ENCODE measurements at places on chromosomes 3 and 15.

- no peaks in the 10 kb centered on the region for H3K4me1 ChIP-seq
- H3K27ac ChIP-seq = no peak overlapping the region
- no peaks in the 10 kb centered on the region for H3K36me3 ChIP-seq
- H3K27me3 ChIP-seq = no peaks in the 10 kb centered on the region
Observed at GRCh38 chr3:54817628-54818027, 110.2 kb downstream of the LRTM1 start.

DNA sequence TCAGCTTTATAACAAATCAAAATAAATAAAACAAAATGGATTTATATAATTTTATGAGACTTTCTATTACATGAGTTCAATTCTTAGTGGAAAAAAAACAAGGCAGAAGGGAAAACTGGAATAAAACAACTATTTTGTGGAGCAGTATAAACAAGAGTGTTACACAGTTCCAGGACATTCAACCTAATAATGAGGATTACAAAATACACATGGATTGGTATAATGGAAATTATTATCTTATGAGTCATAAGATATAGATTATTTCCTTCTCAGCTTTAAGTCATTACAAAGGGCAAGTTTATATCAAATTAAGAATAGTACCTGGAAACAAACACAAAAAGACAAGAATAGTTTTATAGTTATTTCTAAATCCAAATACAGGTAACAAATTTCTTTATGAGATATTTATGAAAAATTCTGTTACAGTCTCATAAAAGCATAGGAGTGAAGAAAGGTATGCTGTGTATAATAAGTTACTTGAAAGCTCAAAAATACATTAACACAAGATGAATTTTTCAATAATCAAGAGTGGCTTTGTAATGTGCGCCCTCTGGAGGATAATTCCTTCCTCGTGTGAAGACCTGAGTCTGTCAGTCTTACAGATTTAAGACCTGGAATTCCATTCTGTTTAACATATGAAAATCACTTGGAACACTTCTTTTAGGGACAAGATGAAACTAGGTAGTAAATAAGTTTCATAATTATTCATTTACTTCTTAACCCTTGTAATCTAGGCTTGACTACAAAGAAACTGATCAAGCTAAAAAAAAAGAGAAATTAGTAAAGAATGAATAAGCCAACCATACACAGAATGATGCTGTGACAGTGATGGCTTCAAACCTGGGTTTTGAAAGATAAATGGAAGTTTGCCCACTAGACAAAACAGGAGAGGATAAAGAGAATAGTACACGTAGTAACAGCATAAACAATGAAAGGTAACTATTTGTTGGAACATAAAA, 9.5 kb downstream of the COPS2 start:
- H3K4me3 ChIP-seq = no peak overlapping the region
- H3K4me1 ChIP-seq = peaks cover 14% of the 10 kb centered on the region
- peaks cover 19% of the 10 kb centered on the region for H3K36me3 ChIP-seq
- no peaks in the 10 kb centered on the region for H3K27me3 ChIP-seq
- no peak for DNase-seq
- H3K27ac ChIP-seq = no peak overlapping the region

- no peaks in the 10 kb centered on the region for H3K27me3 ChIP-seq
- H3K4me1 ChIP-seq = no peaks in the 10 kb centered on the region
- DNase-seq = no peak
- no peak overlapping the region for H3K4me3 ChIP-seq
- H3K27ac ChIP-seq = no peak overlapping the region
- H3K36me3 ChIP-seq = no peaks in the 10 kb centered on the region
Observed at GRCh38 chr3:166837535-166837934, 542.6 kb downstream of the ZBBX start.

DNA sequence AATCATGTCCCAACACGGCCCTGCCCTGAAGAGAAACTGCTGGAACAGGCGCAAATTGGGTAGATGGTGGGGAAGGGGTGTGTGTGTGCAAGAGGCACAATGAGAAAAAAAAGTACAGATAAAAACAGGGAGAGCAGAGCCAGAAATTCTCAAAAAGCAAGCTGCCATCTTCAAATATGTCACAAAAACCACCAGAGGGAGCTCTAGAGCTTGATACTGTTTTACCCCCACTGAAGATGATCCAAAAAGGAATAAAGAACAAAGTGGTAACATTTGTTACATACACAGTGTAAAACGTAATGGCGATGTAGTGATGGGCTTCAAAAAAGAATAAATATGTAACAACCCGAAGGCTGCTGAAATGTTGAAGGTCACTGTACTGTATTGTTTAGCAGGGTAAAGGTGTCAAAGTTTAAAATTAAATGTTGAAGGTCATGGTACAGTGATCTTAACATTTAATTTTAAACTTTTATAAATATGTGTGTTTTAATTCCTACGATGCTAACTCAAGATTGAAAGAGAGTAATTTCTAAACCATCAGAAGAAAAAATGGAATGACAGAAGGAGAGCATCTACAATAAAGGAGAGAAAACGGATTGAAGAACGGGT, 6.0 kb downstream of the SNRPA1 start:
- peak overlapping the region; percentile 16 for H3K27ac ChIP-seq
- H3K4me1 ChIP-seq = peaks cover 41% of the 10 kb centered on the region
- no peaks in the 10 kb centered on the region for H3K27me3 ChIP-seq
- no peak for DNase-seq
- peaks cover 46% of the 10 kb centered on the region for H3K36me3 ChIP-seq

DNA sequence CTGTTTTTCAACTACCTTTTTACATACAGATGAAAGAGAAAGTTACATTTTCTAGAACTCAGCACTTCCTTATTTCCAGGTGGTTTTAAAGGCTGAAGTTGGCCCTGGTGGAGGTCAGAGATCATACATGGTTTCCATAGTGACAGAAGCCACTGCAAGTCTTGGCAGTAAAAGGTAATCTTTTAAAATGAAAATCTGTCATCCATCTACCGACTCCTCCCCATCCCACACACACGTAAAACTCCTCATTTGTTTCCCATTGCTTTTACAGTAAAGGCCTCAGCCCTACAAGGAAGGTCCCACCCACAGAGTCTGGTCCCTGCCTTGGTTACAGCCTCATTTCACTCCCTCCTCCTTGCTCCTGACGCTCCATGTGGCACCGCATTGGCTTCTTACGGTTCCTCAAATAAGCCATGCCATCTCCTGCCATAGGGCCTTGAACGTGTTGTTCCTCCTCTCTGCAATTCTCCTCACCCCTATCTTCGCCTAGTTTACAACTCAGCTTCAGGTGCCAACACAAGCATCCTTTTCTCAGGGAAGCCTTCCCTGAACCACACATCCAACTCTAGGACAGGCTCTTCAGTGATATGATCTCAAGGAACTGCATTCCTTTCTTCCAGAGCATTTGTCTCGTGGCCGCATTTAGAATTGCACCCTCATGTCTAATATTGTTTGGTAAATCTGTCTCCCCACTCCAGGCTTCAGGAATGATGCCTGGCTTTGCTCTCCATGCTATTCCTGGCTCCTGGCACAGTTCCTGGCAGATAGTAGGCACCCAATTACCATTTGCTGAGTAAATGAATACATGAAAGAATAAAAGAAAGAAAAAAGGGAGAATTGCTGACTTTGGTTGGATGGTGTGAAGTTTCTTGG, 2.6 kb downstream of the CYP19A1 start:
- no peaks in the 10 kb centered on the region for H3K36me3 ChIP-seq
- peaks cover 15% of the 10 kb centered on the region for H3K27me3 ChIP-seq
- no peak for DNase-seq
- H3K4me1 ChIP-seq = peaks cover 3% of the 10 kb centered on the region
- no peak overlapping the region for H3K4me3 ChIP-seq

DNA sequence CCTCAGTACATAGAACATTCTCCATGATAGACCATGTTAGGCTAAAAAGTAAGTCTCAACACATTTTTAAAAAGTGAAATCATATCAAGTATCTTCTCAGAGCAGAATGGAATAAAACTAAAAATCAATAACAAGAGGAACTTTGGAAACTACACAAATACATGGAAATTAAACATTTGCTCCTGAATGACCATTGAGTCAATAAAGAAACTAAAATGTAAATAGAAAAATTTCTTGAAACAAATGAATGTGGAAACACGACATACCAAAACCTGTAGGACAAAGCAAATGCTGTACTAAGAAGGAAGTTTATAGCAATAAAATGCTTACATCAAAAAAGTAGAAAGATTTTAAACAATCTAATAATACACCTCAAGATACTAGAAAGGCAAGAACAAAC, 33.6 kb downstream of the NEK10 start:
- DNase-seq = no peak
- no peaks in the 10 kb centered on the region for H3K36me3 ChIP-seq
- no peak overlapping the region for H3K27ac ChIP-seq
- H3K27me3 ChIP-seq = peaks cover 2% of the 10 kb centered on the region
- H3K4me3 ChIP-seq = no peak overlapping the region
- peaks cover under 1% of the 10 kb centered on the region for H3K4me1 ChIP-seq
